ENCODE measurements at places on chromosomes 5 and 9.
A peak's percentile ranks its signal among the peaks of the same experiment; 100 is the strongest.

DNA sequence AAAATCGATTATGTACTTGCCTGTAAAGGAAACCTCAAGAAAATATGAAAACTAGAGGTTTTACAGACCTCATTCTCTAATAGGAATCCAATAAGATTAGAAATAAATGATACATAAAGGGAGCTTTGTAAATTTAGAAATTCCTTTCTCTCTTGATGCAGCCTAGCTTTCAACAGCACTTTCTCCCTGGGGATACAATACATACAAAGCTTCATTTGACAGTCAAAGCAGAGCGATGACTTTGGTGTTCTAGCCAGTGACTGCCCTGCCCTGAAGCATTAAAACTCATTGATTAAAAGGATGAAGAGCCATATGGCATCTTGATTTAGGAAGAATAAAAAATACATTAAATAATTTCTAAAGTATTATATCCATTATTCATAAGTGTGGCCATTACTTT lies 46.3 kb upstream of the GLIS3 start:
- no peak overlapping the region for H3K27ac ChIP-seq
- no peak for DNase-seq
- H3K4me3 ChIP-seq = no peak overlapping the region
- H3K36me3 ChIP-seq = no peaks in the 10 kb centered on the region
- peaks cover 15% of the 10 kb centered on the region for H3K27me3 ChIP-seq

GRCh38 chr9:76717613-76718012 lies 46.6 kb upstream of the PCA3 start:
- H3K27me3 ChIP-seq = peaks cover 40% of the 10 kb centered on the region
- no peak overlapping the region for H3K27ac ChIP-seq
- no peak for DNase-seq
- H3K4me3 ChIP-seq = no peak overlapping the region
- H3K36me3 ChIP-seq = no peaks in the 10 kb centered on the region

DNA sequence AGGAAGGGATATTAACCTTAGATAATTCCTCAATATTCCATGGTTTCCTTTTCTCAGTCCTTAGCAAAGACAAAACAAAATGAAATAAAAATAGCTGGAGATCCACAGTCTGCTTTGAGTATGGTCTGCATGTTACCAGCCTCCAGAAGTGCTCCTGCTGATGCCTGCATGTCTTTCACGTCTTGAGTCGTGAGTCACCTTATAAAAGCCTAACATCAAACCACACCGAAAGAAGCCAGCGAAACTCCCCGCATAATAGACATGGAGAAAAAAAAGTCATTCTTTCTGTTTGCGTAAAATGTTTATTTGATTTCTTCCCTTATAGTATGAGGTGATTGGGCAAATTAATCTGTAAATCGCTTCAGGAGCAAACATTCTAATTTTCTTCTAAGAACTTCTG lies 380.5 kb downstream of the SLCO4C1 start:
- DNase-seq = no peak
- H3K27me3 ChIP-seq = no peaks in the 10 kb centered on the region
- no peak overlapping the region for H3K27ac ChIP-seq

GRCh38 chr5:67010684-67011409 lies 185.8 kb downstream of the CD180 start:
- no peak for DNase-seq
- H3K27me3 ChIP-seq = no peaks in the 10 kb centered on the region
- no peaks in the 10 kb centered on the region for H3K36me3 ChIP-seq
- H3K4me1 ChIP-seq = peaks cover 44% of the 10 kb centered on the region
- H3K27ac ChIP-seq = peak overlapping the region; percentile 95

DNA sequence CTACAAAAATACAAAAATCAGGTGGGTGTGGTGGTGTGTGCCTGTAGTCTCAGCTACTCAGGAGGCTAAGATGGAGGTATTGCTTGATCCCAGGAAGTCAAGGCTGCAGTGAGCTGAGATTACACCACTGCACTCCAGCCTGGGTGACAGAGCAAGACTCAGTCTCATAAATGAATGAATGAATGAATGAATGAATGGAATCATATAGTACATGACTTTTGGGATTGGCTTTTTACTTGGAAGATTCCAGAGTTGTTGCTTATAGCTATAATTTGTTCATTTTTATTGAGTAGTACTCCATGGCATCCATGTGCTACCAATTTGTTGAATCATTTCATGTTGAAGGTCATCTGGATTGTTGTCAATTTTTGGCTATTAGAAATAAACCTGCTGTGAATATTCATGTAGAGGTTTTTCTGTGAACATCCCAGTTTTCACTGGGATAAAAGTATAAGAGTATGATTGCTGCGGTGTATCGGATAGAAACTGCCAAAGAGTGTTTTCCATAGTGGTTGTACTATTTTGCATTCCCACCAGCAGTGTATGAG lies 19.9 kb downstream of the ERBIN start:
- no peaks in the 10 kb centered on the region for H3K27me3 ChIP-seq
- no peak overlapping the region for H3K4me3 ChIP-seq
- no peak overlapping the region for H3K27ac ChIP-seq
- no peak for DNase-seq

DNA sequence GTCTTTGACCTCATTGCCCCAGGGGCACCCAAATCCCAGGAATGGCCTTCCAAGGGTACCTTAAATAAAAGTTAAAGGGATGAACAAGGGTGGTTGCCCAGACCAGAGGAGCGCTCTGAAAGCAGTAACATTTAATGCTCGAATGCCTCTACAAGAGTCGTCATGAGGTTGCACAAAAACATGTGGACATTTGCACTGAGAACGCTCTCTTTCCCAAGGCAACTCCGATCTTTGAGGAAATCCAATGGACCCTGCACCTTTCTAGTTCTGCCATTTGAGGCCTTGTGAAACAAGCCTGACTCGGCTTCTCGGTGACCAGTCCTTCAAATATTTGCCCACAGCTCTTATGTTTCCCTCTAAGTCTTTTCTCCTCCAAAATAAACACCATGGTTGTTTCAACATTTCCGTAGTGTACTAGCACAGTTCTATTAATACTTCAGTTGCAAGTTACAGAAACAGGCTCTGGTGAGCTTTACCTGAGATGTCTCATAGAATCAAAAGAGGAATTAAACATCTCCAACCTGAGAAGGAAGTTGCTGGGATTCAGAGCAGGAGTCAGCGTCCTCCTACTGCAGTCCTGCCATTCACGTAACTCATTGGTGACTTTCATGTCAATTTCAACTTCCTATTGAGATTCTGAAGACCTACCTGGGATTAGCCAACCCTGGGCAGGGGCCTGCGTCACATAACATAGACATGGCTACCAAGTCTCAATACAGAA lies 168.8 kb upstream of the RAI14 start:
- peak overlapping the region; percentile 52 for H3K27ac ChIP-seq
- no peak overlapping the region for H3K4me3 ChIP-seq
- peaks cover 19% of the 10 kb centered on the region for H3K27me3 ChIP-seq
- peaks cover 39% of the 10 kb centered on the region for H3K4me1 ChIP-seq
- no peak for DNase-seq

- no peaks in the 10 kb centered on the region for H3K27me3 ChIP-seq
- H3K4me3 ChIP-seq = no peak overlapping the region
- DNase-seq = no peak
- peaks cover 3% of the 10 kb centered on the region for H3K4me1 ChIP-seq
Observed at GRCh38 chr5:164002214-164002613, 496.8 kb downstream of the MAT2B start.

DNA sequence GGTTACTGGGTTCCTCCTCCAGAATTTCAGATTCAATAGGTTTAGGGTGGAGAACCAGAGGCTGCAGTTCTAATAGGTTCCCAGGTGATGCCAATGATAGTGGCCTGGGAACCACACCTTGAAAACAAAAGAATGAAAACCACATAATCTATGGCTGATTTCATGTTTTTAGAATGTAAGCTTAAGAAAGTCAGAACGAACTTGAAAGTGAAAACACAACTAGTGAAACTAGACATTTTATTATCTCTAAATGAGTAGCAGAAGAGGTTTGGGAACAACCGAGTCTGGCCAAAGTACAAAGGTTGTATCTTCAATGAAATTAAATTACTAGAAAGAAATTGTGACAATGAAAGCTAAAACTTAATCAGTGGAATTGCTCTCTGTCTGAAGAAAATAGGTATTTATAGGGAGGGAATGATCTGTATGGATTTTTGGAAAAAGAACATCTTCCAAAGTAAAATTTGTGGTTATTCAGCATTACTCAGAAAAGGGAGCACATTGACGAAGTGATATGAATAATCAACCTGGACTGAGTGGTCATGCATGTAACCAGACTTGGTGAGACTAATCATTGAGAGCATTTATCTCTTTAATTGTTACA lies 24.9 kb upstream of the CEP120 start:
- no peak overlapping the region for H3K27ac ChIP-seq
- no peak overlapping the region for H3K4me3 ChIP-seq
- no peaks in the 10 kb centered on the region for H3K36me3 ChIP-seq
- peaks cover 15% of the 10 kb centered on the region for H3K27me3 ChIP-seq
- DNase-seq = no peak

DNA sequence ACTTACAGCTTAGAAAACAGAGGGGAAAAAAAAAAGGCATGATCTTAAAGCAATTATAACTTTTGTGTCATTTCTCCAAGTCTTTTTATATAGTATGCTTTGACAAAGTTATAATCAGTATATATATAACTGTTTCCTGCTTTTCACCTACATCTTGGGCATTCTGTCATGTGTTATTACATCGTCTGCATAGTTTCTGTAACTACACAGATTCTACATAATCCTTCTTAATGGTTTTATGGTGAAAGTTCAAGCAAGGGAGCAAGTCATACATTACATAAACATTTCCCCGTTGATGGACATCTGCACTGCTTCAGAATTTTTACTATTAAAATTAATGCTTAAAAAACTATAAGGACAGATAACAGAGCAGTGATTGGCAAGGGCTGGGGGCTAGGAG lies 12.1 kb downstream of the FEM1C start:
- H3K27ac ChIP-seq = no peak overlapping the region
- H3K4me3 ChIP-seq = no peak overlapping the region
- no peak for DNase-seq
- H3K27me3 ChIP-seq = no peaks in the 10 kb centered on the region

- no peak within 1 kb of the TSS for H3K27ac ChIP-seq
- H3K36me3 ChIP-seq = no peaks in the 10 kb centered on the region
- H3K4me3 ChIP-seq = peak within 1 kb of the TSS; percentile 42
- peaks cover 51% of the 10 kb centered on the region for H3K27me3 ChIP-seq
- H3K4me1 ChIP-seq = peaks cover 6% of the 10 kb centered on the region
Observed at GRCh38 chr5:7395947-7396712, at the start of gene ADCY2. Gene ADCY2 (plus strand): TSS chr5:7396138. CDS start chr5:7396297, 159 bp downstream.

Measured in osteocyte (in vitro differentiated cells).